ENCODE measurements at places on chromosomes 4 and X. TPM values are rescaled to one million over a fixed set of nuclear protein-coding genes. Genes with fewer than 3 reads are reported as not detected.

- no peak for DNase-seq
Observed at GRCh38 chrX:122046226-122046625, 998.8 kb downstream of the GLUD2 start.

GRCh38 chrX:123308658-123309057 is 124.6 kb downstream of the GRIA3 start:
- no peak for DNase-seq

- DNase-seq, result no peak
Observed at GRCh38 chr4:67575232-67576058, 16.9 kb downstream of the STAP1 start.

DNA sequence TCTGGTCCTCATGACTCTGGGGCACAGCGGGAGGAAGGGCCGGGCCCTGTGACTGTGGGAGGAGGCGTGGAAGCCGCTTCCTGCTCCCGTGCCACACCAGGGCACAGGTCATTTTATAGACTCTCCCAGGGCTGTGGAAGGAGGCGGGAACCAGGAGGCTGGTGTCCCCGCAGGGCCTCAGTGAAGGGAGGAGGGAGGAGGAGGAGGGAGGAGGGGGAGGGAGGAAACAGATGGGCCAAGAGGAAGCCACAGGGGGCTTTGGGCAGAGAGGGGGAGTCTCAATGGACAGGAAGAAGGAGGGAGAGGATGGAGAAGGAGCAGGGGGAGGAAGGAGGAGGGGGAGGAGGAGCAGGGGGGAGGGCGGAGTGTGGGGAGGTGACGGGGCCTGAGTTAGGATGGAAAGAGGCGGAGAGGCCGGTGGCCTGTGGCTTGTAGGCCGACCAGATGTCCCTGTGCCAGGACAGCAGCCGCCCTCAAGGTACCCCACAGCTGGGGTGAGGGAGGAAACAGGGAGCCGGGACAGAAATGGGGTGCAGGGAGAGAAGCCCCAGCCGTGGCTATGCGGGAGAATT is 6.2 kb upstream of the PLCXD1 start:
- no peak for DNase-seq

Gene FOXR2
- not detected for total RNA-seq

DNA sequence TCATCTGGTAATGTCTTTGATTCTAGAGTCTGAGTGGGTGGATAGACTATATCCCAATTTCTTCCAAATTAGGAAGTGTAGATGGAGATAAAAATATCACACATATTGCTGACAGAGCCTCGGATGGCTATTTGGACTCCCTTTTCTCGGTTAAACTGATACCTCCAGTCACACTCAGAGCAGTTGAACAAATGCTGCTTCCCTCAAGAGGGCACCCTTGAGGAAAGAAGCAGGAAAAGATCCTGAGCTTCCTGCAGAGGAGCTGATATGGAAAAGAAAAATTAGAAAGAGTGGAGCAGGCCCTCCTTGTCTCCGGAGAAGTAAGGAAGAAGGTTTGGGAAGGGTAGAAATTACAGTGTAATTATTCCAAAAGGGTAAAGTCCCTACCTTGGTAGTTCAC is 96.2 kb upstream of the CCSER1 start:
- DNase-seq, result no peak
